ENCODE measurements at places on chromosomes 12 and 14. TPM values are rescaled to one million over a fixed set of nuclear protein-coding genes. Genes with fewer than 3 reads are reported as not detected.
A peak's percentile ranks its signal among the peaks of the same experiment; 100 is the strongest.

- no peak overlapping the region for H3K4me3 ChIP-seq
- H3K27ac ChIP-seq, result no peak overlapping the region
- no peaks in the 10 kb centered on the region for H3K4me1 ChIP-seq
- H3K27me3 ChIP-seq, result no peaks in the 10 kb centered on the region
- no peak for DNase-seq
- H3K36me3 ChIP-seq, result no peaks in the 10 kb centered on the region
These were observed 246.1 kb downstream of the DPF3 start for GRCh38 chr14:72647782-72648181.

NOVA1 gene
- total RNA-seq, result 8.7 TPM

DNA sequence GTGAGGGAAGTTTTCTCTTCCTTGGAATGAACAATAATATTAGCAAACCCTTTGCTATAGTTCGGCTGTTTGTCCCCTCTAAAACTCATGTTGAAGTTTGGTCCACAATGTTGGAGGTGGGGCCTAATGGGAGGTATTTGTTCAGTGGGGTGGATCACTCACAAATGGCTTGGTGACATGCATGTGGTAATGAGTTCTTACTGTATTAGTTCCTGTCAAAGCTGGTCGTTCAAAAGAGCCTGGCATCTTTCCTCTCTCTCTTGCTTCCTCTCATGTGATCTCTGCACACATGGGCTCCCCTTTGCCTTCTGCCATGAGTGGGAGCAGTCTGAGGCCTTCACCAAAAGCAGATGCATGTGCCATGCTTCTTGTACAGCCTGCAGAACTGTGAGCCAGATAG lies 13.1 kb upstream of the PPP4R4 start:
- no peaks in the 10 kb centered on the region for H3K36me3 ChIP-seq
- peaks cover 17% of the 10 kb centered on the region for H3K27me3 ChIP-seq
- DNase-seq, result no peak
- H3K4me3 ChIP-seq, result no peak overlapping the region

DNA sequence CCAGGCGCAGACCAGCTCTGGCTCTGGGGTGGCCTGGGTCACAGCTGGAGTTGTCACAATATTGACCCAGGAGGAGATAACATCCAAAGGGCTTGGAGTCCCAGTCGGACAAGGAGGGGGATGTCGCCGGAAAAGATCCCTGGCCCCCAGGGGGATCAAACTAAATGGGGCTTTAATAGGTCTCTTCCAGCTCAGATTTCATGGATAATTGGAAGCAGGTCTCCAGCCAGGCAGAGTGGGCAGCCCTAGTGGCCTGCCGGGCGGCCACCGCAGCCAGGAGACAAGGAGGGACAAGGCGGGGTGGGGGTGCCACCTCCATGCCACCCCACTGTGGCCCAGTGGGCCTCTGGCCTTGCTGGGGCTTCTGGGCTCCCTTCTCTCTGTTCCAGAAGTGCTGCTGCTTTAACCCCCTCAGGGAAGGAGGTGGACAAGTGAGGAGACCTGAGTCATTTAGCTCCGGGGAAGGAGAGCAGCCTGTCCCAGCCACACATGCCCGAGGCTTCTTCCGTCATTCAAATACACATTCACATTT lies 23.1 kb upstream of the PGF start:
- H3K36me3 ChIP-seq, result no peaks in the 10 kb centered on the region
- no peak for DNase-seq
- no peaks in the 10 kb centered on the region for H3K4me1 ChIP-seq
- H3K27ac ChIP-seq, result no peak overlapping the region
- no peaks in the 10 kb centered on the region for H3K27me3 ChIP-seq

IAPP gene
- not detected for total RNA-seq

C12orf57 gene
- total RNA-seq, result 697 TPM

DNA sequence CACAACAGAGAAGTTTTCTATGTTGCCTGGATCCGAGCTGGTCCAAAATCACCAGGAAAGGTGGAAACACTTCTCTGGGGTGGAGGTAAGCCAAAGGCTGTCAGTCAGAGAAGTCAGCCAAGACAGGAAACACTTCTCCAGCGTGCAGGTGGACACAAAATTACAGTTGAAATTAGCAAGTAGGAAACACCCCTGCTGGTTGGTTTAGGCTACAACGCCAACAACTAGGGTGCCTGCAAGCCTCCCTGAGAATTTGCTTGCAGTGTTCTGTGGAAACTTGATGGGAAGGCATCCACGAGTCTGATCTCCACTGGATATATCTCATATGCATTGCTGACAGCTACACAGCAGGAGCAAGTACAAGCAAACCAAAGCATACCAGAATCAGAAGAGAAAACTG lies 600.5 kb downstream of the RERGL start:
- H3K27ac ChIP-seq, result no peak overlapping the region
- no peak for DNase-seq
- H3K4me1 ChIP-seq, result no peaks in the 10 kb centered on the region

DNA sequence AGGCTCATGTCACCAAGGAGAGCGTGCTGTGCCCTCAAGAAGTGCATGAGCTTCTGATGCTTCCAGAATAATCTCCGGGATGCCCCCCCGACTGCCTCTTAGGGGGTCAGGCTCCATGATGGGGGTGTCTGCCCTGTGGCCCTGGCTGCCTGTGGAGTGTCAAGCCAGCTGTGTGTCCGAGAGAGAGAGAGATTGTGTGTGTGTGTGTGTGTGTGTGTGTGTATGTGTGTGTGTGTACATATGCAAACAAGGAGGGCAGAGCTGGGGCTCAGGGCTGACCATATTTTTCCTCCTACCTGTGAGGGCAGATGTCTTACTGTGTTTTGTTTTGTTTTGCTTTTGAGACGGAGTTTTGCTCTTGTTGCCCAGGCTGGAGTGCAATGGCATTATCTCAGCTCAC lies 5.6 kb upstream of the ALDH2 start:
- no peak overlapping the region for H3K4me3 ChIP-seq
- peaks cover 14% of the 10 kb centered on the region for H3K4me1 ChIP-seq
- H3K36me3 ChIP-seq, result no peaks in the 10 kb centered on the region
- DNase-seq, result no peak
- no peak overlapping the region for H3K27ac ChIP-seq
- no peaks in the 10 kb centered on the region for H3K27me3 ChIP-seq

- DNase-seq, result peak; percentile 86
- H3K4me1 ChIP-seq, result peaks cover 48% of the 10 kb centered on the region
- no peaks in the 10 kb centered on the region for H3K27me3 ChIP-seq
- peak overlapping the region; percentile 46 for H3K4me3 ChIP-seq
These were observed 702 bp downstream of the FAM222A start for GRCh38 chr12:109714141-109714912.

Data from sigmoid colon (tissue), 7 donors.